ENCODE measurements at places on chromosomes 4 and X.

- DNase-seq: no peak
These were observed 26.5 kb downstream of the HS3ST1 start for GRCh38 chr4:11402192-11402591.

GRCh38 chrX:154024271-154024670 lies 4.6 kb upstream of the IRAK1 start:
- no peak for DNase-seq

GRCh38 chrX:153765138-153766079 lies 1.4 kb downstream of the PLXNB3 start:
- DNase-seq: no peak

- DNase-seq: no peak
These were observed 394.2 kb downstream of the ARHGAP24 start for GRCh38 chr4:85869181-85869580.

GRCh38 chr4:115883847-115884246 lies 770.4 kb upstream of the NDST4 start:
- DNase-seq: no peak

DNA sequence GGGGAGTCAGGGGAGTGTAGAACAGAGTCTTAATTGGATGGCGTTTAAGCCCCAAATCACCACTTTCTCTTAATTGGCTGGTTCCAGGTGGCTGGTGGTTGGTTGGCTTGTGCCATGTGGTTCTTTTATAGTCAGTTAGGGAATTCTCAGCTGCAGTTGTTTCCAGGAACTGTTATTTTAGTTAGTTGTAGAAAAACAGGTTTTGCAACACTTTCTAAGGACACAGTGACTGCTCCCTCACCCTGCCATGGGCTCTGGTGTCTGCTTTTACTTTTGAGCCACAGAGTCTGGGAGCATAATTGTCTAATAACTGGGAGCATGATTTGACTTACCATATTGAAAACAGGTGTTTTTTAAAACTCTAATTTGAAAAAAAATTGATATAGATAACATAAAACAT lies 75.8 kb upstream of the PCDH18 start:
- DNase-seq: no peak

- DNase-seq: no peak
These were observed 304.2 kb downstream of the TENM3 start for GRCh38 chr4:182547435-182547834.

GRCh38 chr4:172104539-172104938 lies 291.3 kb downstream of the GALNTL6 start:
- no peak for DNase-seq

- no peak for DNase-seq
These were observed 133.3 kb downstream of the DCK start for GRCh38 chr4:71126719-71127118.

DNA sequence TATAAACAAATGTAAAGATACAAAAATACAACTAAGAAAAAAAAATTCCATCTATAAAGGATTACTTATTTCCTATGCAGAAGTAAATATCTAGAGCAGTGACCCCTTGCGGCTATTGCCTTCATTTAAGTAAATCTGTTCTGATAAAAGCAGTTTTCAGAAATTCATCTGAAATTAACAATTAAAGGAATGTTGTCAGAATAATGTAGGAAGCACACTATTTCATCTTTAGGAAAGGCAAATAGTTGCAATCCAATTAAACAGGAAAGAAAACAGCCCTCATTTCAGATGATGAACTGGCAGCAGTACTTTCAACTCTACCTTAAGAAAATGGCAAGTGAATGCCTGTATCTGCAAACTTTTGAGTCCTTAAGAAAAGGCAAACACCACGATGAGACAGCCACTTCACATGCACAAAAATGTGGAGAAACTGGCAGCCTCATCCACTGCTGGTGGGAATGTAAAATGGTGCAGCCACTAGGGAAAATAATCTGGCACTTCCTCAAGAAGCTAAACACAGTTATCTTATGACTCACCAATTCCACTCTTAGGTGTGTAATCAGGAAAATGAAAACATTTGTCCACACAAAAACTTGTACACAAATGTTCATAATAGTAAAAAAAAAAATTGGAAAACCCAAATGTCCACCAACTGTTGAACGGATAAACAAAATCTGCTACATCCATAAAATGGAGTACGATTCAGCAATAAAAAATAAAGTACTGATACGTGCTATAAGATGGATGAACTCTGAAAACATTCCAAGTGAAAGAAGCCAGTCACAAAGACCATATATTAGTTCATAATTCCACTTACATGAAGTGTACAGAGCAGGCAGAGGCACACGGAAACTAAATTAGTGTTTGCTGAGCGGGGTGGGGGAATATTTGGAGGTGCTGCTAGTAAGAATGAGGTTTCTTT lies 2.0 kb upstream of the THAP9 start:
- DNase-seq: no peak

GRCh38 chr4:76947369-76947768 lies 2.2 kb upstream of the SEPTIN11 start:
- DNase-seq: no peak

- DNase-seq: no peak
These were observed 77.0 kb upstream of the STX18 start for GRCh38 chr4:4618847-4619246.

GRCh38 chr4:139900964-139901376 lies 235.4 kb downstream of the MGST2 start:
- no peak for DNase-seq

- DNase-seq: no peak
These were observed 5.7 kb downstream of the MXD4 start for GRCh38 chr4:2256156-2256731.

DNA sequence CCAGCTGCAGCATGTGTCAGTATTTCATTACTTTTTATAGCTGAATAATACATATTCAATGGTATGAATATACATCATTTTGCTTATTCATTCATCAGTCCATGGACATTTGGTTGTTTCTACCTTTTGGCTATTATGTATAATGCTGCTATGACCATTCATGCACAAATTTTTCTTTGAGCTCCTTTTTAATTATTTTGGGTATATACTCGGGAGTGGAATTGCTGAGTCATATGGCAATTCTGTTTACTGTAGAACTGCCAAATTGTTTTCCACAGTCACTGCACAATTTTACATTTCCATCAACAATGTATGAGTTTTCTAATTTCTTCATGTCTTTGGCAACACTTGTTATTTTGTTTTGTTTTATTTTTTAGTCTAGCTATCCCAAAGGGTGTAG lies 405.9 kb upstream of the PITX2 start:
- no peak for DNase-seq

GRCh38 chrX:45077748-45078424 lies 122.8 kb downstream of the DIPK2B start:
- no peak for DNase-seq

All from urinary bladder (tissue), 4 donors.